ENCODE measurements at places on chromosomes 7 and 10.

- no peak for DNase-seq
Measured at GRCh38 chr10:11163780-11164550, 146.3 kb downstream of the CELF2 start.

DNA sequence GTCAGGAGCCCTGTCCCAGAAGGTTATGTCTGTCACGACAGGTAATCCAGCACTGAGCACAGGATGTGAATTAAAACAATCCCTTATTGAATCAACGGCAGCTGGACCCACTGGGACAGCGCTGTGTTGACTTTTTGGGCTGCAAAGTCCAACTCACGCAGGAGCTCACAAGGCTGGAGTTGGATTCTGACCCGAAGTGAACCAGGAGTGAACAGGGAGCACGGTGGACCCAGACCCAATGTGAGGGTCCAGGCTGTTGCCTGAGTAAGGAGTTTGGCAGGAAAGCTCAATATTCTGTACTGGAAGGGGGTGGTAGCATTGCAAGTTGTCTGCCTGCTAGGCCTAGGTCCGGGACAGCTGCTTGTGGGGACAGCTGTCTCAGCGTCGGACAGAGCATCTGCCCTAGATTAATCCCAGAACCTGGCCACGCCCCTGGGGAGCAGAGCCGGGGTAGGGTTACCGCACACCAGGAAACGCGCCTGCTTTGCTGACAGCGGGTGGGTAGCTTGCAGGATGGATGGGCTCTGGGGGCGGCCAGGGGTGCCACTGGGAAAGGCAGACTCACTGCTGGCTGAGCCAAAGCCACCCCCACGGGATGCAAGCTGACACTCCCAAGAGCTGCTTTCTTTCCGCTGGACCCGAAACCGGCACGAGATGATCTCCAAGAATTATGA lies 24.0 kb downstream of the COL26A1 start:
- peak; percentile 99 for DNase-seq

GRCh38 chr10:19493917-19494316 lies 322.3 kb upstream of the PLXDC2 start:
- no peak for DNase-seq

DNA sequence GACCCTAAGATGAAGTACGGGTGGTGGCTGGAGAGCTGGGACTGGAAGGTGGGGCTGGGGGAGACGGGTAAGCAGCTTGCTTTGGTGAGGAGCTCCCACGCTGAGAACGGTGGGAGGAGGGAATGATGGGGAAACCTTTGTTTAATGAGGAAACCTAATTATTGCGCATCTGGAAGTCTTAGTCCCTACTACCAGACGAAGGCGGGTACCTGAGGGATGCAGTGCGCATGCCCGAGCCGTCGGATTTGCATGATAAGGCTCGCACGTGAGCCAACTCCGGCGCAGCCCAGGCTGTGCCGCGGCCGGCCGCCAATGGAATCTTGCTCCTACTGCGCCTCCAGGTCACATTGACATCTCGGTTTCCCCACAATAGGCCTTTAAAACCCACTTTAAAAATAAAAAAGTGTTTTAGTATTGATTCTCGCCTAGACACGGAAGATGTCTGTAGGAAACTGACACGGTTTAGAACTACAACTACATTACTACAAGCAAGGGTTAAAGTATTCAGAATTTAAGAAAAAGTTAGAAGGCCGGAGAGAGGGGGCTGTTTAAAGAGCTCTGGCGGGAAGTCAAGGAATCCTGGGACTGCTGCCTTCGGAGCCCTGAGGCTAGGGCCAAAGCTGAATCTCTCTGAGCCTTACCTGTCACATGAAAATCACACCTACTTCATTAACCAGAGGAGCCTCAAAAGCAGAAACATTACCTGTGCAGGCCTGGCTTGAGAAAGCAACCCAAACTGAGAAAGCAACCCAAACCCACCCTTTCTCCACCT lies 12.1 kb upstream of the DLX6 start:
- no peak for DNase-seq

GRCh38 chr10:58795560-58795959 lies 282.9 kb downstream of the BICC1 start:
- DNase-seq: no peak

DNA sequence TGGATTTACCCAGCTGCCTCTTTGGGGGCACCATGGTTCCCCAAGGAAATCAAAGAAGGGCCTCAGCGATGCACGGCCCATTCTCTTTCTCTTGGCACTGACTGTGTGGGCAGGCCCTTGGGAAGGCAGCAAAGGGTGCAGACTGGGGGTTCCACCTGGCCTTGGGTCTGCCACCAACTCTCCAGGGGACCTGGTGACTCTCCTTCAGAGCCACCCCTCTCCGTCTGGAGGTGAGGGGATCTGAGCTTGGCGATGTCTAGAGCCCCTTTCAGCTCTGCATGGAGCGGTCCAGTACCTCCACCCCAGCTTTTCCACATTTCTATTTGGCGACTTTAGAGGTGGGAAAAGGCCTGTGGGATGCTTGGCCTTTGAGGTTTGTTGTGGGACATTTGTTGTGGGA lies 69.1 kb downstream of the C10orf120 start:
- no peak for DNase-seq

GRCh38 chr7:5580714-5581395 lies 157.2 kb upstream of the TNRC18 start:
- peak; percentile 57 for DNase-seq

DNA sequence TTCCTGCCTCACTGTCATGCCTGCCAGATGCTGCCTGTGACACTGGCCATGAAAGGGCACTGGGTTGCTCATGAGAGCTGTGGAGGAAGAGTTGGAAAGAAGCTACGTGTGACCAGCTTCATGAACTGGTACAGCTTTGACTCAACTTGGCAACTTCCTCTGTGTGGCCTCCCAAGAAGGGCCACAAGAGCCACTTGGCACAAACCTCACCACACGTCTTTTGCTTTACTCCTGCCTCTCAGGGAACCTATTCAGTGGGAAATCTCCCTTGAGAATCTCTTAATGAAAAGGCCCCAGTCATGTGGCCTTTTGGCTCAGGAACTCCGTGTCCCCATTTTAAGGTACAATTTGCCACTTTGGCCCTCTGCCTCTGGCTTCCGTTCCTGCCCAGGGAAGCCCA lies 54.5 kb downstream of the FRMD4A start:
- no peak for DNase-seq

DNA sequence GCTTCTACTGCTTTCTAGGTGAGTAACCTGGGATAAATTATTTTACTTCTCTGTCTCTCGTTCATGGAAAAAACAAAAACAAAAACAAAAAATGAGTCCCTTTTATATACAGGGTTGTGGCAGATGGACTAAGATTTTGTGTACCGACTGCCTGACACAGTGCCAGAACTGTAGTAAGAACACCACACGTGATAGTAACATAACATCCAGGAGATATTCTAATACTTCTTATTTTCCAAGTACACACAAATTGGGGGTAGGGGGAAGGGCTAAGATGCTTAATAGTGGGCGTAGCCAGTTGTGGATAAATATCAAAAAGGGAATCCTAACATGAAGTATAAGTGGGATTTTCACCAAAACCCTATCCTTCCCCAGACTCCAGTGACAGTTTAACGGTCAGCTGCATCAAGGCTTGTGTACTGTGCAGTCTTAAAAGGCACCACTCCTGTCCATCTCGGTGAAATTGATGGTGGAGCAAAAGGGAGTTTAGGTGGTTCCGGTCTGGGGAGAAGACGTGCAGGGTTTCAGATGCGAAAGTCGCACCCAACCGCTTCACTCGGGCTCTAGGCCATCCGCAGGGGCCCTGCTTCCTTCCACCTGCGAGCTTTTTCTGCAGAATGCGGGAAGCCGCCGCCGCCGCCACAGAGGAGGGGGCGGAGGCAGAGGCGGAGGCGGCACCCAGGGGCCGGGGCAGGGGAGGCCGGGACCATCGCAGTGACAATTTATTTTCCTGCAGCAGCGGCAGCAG lies at the start of gene STAMBPL1:
Gene STAMBPL1 (plus strand): TSS at position 712 of the 748 bp plus-strand sequence. CDS start 21,464 bp downstream, outside the sequence.
- DNase-seq: no peak

GRCh38 chr7:143361552-143362130 lies 872 bp downstream of the FAM131B start:
- no peak for DNase-seq

- no peak for DNase-seq
Measured at GRCh38 chr10:77548671-77549070, 88.9 kb downstream of the KCNMA1 start.

GRCh38 chr10:4310172-4310571 lies 515.8 kb upstream of the AKR1E2 start:
- no peak for DNase-seq

DNA sequence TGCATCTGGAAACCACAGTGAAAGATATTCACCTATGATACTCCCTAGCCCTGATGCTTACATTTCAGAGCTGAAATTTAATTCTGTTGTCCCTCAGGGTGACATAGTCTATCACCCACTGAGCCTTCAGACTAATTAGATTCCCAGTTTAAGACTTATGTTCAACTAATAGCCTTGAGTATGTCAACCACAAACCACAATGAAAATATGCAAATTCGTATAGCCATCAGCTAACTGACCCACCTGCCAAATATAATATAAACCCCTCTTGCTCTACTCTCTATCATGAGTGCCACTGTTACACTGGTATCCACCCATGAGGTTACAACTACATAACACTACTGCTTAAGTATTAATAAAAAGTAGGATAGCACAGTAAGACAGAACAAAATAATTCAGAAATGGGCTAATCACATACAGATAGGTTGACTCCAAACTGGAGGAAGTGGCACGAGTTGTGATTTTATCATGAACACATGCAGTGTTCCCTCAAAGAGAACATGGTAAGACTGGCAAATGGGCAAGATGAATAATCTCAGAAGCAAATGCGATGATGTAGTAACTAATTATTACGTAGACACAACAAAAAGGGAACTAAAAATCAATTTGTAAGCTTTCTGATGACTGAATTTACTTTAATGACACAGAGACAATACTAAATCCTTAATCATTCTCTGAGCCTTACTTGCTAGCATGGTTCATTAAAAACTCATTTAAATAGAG lies 290.6 kb downstream of the PARD3 start:
- no peak for DNase-seq

DNA sequence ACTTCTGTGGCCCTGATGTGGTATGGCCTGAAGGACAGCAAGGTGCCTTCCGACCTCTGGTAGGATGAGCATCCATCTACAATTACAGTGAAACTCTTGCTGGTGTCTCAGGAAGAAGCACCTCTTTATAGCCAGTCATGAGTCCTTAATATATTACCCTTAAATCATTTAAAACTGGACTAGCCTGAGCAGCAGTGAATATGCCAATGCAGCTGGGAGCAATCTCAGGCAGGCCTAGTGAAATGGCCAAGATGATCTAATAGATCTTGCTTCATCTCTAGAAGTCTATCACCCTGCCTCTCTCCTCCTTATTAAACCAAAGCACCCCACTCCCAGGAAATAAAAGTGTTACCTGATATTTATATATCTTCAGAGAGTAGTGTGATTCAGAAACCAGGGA lies 66.7 kb upstream of the SORCS3 start:
- DNase-seq: no peak

GRCh38 chr10:35916791-35917190 lies 274.7 kb upstream of the FZD8 start:
- DNase-seq: no peak

- DNase-seq: peak; percentile 81
Measured at GRCh38 chr7:134778941-134779740, at the start of gene CALD1. CALD1 (plus strand) TSS chr7:134779634; CDS start chr7:134867734, 88,100 bp downstream.

- DNase-seq: no peak
Measured at GRCh38 chr10:128144547-128144946, 18.3 kb upstream of the MKI67 start.

DNA sequence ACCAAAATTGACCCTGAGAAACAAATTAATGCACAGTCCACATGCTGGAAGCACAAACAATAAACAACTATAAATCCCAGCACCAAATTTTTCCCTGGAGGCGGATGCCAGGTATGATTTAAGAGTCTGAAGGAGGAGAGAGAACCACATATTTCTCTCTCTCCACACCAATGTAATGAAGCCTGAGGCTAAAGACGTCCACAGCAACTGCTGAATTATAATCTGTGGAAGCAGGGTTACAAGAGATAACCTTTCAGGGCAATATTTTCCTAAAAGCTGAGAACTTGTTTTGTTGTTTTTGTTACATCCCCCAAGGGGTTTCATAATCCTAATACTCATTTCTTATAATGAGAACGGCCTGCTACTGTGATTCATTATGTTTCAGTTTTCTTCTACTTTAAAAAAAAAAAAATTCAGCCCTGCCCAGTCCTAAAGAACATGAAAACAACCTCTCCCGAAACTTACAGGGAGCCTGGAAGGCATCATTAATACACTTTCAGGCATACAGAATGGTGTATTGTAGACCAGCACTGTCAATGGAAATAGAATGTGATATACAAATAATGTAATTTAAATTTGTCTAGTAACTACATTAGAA lies 48.5 kb upstream of the ABLIM1 start:
- no peak for DNase-seq

- no peak for DNase-seq
Measured at GRCh38 chr7:39317107-39317506, 249.1 kb upstream of the YAE1 start.

DNA sequence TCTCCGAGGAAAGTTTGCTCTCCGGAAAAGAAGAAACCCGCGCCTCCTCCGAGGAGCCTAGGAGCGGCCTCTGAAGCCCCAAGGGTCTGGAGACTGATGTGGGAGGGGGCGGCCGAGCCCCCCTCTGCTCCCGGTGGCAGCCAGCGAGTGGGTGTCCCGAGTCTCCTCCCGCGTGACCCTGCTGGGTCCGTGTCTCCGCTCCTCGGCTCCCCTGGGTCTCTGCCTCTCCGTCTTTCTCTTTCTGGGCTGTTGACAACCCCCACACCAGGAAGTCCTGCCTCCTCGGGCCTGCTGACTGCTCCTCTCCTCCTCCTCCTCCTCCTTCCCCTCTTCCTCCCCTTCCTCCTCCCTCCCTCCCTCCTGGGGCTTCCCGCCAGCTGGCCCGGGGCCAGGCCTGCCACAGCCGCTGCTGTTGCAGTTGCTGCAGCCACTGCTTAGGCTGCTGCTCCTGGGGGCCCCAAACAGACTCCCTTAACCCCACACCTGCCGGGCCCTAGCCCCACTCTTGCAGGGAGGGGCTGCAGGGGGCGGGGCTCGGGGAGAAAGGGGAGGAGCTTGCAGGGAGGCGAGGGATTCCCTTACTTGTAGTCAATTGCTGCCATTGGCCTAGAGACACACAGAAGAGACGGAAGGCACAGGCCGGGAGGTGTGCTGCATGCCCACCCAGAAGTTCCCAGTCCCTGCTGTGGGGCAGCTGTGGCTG lies at the start of gene TSC22D4:
Gene TSC22D4 (minus strand): TSS at position 257 of the 703 bp plus-strand sequence. CDS start 1,176 bp downstream, outside the sequence.
- DNase-seq: peak; percentile 98

GRCh38 chr7:20438694-20439376 lies 108.1 kb downstream of the ITGB8 start:
- no peak for DNase-seq

Measured in SJCRH30 (cell line).